ENCODE measurements at places on chromosomes 6 and 20.

- DNase-seq, result no peak
These were observed 4.5 kb downstream of the HEY2 start for GRCh38 chr6:125753937-125754259.

GRCh38 chr6:14511061-14511586 lies 393.6 kb downstream of the CD83 start:
- DNase-seq, result no peak

- no peak for DNase-seq
These were observed 6.2 kb downstream of the LINC00237 start for GRCh38 chr20:21099751-21100577.

DNA sequence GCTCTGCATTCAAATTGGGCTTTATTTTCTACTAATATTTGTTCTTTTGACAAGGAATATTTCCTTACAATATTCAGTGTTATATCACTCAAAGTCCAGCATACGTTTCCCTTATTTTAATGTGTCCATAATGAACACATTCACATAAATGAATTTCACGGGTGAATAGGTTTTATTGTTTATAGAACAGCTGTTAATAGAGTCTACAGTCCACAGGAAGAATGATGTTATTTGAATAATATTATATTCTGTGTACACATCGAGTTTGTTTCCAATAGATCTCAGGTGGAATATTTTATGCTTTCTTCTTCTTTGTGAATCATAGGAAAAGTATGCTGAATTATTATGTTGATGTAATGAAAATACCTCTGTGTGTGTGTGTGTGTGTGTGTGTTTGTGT lies 582.4 kb downstream of the CDH26 start:
- no peak for DNase-seq

- DNase-seq, result no peak
These were observed 19.8 kb downstream of the BFSP1 start for GRCh38 chr20:17511401-17511800.

- DNase-seq, result no peak
These were observed 101.7 kb upstream of the SMLR1 start for GRCh38 chr6:130725551-130725950.

DNA sequence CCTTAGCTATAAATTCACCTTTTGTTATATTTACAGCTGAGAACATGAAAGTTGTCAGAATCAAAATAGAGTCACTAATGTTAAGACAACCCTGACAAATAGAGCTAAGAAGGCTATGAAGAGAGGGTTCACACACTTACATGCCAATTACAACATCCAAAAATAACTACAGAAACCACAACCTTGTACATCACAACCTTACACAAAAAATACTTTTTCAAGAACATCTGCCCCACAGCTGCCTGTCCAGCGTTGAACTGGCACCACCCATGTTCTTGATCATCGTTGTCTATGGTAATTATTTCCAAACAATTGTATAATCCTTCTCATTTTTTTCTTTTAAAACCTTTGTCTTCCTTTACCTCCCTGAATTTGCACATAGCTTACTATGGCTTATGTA lies 231.2 kb upstream of the FKBP1C start:
- no peak for DNase-seq

- no peak for DNase-seq
These were observed 11.3 kb downstream of the TFAP2A start for GRCh38 chr6:10403385-10404106.

GRCh38 chr6:22029171-22029570 lies 267.7 kb downstream of the PRL start:
- DNase-seq, result no peak

DNA sequence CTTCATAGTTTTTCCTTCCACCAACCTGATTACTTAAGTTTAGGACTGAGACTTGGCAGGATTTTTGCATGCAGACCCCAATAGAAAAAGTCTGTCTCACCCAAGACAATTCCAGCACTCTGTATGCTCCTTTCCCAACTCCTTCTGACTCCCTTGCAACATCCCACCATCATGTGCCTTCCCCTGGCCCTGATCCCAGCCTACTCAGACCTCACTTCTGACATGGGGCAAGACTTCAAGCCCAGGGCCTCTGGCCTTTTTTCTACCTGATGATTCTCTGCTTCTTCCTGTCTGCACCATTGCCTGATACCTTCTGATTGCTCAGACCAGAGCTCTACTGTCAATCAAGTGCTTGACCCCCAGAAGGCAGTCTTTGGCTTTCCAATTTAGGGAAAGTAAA lies 96.6 kb downstream of the HAO1 start:
- no peak for DNase-seq

DNA sequence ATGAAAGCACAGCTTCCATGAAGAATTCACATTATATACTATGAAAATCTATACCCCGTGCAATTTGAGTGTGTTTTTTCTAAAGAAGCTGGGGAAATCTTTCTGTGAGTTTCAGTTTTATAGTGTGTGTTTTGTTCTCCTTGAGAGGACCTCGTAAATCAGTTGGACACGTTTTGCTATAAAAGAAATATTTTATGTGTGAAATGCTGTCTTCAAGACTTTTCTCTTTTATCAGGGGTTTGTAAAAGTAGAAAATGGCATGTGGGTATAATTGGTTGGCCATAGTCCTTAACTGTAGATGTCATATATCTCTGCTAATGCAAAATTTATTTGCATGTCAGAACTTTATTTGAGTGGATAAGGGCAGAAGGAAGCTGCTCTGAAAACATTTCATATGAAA lies 186.2 kb downstream of the CDH4 start:
- DNase-seq, result peak; percentile 18

DNA sequence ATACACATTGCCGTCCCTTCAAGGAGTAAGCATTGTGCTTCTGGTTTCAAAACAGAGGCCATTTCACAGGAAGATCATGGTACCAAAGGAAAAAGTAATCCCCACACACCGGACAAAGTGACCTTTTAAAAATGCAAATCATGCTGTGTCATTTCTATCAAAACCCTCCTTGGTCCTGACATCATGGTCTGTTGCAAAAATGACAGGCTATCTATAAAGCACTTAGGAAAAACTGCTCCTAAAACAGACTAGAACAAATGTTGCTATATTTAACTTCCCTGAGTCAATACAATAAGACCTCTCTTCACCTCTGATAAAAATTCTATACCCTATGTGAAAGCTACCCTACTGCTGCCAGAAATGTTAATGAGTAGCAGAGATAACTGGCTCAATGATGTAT lies 353.6 kb upstream of the RUNX2 start:
- DNase-seq, result no peak

- DNase-seq, result no peak
These were observed 48.4 kb upstream of the PHACTR2 start for GRCh38 chr6:143629104-143630080.

GRCh38 chr6:110812719-110813118 lies 2.5 kb downstream of the CDK19 start:
- no peak for DNase-seq

Data from SK-N-MC (cell line).